ENCODE measurements at places on chromosomes 16 and 17.

GRCh38 chr16:52568495-52568894 lies 21.6 kb upstream of the TOX3 start:
- DNase-seq: no peak

GRCh38 chr16:10250137-10250828 lies 68.1 kb upstream of the GRIN2A start:
- DNase-seq: no peak

DNA sequence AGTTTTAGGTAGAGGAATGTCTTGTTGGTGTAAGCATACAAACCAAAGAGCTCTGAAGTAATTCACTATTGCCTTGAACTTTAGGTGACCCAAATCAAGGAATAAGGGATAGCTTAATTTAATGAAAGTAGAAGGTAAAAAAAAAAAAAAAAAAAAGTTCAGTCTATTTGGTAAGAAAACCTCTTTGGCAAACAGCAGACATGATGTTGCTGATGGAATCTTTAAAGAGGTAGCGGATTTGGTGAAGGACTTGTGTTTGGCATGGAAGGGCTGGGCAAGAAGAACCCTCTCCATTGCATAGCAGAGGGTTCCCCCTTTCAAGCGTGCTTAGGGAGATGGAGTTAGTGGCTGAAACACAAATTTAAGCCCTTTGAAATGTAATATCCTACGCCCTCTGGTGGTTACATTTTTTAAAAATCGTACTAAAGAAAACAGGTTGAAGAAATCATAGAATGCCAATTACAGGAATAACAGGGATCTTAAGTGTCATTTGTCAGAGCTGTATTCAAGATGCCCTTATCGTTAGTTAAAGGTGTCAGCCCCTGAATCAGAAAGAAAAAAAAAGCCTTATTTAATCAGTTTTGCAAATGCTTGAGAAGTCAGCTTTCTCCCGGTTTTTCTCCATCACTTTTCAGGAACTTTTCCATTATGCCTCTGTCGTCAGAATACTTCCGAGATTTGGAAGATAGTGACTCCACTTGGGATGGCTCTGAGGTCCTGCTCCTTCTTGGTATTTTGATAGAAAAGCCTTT lies 383.1 kb downstream of the KCNJ2 start:
- peak; percentile 66 for DNase-seq

DNA sequence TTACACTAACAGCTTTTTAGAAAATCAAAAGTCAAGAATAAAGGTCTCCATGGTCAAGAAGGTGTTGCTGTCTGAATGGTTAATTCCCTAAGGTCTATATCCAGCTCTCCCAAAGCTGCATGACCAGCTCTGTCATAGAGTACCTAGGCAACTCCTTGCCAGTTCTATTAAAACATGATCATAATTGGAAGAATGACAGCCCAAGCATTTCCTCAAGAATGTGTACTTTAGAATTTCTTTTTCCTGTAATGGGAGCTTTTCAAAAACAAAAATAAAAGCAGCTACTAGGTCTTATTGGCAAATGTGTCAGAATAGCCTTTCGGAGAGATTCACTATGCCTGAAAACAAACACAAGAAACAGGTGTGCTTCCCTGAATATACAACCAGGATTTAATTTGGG lies 7.9 kb downstream of the SPOP start:
- no peak for DNase-seq

GRCh38 chr16:72246423-72246822 lies 74.5 kb upstream of the PMFBP1 start:
- no peak for DNase-seq

- DNase-seq: no peak
Measured at GRCh38 chr16:11251525-11252481, 4.2 kb downstream of the SOCS1 start.

- DNase-seq: no peak
Measured at GRCh38 chr16:83722456-83723183, 85.2 kb upstream of the HSBP1 start.

GRCh38 chr16:83581994-83582747 lies 225.6 kb upstream of the HSBP1 start:
- DNase-seq: no peak

DNA sequence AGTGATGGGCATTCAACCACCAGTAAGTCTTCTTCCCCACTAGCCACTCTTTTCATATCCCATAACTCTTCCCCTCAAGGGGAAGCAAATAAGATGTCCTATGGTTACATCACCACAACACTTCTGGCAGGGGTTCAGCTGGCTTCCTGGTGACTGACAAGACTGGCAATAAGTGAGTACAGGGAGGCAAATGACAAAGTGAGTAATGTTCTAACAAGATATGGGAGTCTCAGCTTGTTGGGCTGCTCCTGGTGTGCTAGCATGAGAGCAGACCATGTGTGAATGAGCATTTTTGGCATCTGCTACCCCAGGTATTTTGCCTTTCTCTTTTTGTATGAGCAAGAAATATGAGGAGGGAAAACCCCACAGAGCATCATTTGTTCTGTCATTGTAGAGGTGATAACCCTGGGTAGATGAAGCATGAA lies 9.9 kb downstream of the TMIGD1 start:
- no peak for DNase-seq

DNA sequence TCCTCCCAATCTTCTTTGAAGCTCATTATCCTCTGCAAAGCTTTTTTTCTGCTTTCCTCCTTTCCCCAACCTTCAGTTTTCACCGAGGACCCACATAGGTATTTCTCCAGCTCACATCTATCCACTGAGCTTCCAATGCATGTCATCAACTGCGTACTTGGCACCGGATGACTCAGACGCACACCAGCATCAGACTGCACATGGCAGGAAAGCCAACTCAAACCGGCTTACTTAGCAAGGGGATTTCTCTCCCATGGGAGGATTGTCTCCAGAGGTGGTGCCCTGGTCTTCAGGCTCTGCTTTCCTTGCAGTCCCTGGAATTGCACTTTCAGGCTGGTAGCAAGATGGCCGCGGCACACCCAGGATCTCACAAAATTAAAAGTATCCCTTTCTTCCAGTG lies 1.7 kb upstream of the AKTIP start:
- DNase-seq: no peak

DNA sequence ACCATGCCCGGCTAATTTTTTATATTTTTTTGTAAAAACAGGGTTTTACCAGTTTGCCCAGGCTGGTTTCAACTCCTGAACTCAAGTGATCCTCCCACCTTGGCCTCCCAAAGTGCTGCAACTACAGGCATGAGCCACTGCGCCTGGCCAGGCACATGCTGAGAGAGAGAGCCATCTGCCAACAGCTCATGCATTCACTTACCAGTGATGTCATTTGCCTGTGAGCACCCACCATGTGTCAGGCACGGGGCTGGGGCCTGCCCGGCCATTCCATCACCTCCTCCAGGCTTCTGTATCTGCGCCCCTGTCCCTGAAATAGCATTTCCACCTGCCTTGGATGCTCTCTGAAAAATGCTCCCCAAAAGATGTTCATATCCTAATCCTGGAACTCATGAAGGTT lies 43.6 kb upstream of the PEMT start:
- no peak for DNase-seq

GRCh38 chr17:75352079-75352569 lies 53.4 kb downstream of the GRB2 start:
- no peak for DNase-seq

- no peak for DNase-seq
Measured at GRCh38 chr16:85894266-85894665, 4.7 kb upstream of the IRF8 start.

DNA sequence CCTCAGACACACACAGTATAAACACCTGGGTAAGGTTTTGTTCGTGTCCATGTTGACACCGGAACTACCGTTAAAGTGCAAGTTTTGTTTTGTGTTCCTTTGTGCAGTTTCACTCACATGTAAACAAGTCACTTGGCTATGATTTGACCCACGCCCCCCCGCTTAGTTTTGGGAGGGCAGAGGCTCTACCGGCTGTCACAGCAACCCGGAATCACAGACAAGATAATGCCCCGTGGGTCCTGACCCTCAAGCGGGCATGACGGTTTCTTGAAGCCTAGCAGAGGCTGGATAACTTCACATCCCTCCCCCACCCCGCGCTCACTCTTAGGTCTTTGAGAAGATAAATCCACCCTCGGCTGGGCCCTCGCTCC lies 1.7 kb downstream of the RASD1 start:
- DNase-seq: no peak

GRCh38 chr17:76986365-76986764 lies 118.2 kb downstream of the MGAT5B start:
- no peak for DNase-seq

DNA sequence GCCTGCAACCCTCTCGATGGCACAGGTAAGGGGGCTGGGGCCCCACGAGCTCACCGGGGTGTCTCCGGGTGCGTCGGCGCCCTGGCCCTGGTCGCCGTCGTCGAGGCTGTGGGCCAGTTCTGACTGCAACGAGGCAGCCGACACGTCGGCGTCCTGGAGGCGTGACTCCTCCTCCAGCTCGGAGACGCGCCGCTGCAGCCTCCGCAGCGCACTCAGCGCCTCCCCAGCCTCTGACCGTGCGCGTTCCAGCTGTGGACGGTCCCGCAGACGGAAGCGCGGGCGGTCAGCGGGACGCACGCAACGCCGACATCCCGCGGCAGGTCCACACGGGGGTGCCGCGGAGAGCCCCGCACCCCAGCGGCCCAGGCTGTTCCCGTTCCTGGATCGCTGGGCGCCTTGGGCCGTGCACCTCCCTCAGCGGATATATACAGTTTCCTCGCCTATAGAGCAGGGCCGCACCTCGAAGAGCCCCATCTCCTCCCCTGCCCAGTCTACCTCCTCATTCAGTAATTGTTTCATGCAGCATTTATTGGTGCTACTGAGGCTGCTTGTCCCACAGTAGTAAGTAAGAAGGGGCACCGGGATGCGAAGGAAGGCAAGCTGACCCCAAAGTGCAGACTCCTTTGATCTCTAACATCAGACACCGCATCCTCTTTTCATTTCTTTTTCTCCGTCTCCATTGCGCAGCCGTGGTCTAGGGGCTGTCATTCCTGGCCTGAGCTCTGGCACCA lies 5.8 kb downstream of the THOC6 start:
- no peak for DNase-seq

- no peak for DNase-seq
Measured at GRCh38 chr16:24471561-24472350, 67.6 kb upstream of the RBBP6 start.

DNA sequence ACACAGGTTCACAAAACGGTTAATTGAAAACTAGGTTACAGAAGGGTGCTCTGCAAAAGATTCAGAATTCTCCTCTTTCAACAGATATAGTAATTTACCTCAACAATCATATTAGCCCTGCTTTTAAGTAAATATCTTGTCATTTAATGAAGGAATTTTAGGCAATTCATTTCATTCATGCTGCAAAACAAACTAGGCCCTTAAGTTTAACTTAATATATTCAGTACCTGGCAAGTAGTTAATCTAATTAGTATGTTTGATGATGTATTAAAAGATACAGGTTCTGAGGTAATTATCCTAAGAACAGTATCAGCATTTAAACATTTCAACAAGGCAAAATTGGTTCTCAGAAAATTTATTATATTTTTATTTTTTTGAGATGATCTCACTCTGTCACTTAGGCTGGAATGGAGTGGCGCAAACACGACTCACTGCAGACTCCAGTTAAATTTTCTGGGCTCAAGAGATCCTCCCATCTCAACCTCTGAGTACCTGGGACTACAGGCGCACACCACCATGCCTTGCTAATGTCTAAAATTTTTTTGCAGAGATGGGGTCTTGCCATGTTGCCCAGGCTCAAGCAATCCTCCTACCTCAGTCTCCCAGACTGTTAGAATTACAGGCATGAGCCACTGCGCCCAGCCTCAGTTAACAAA lies 44.9 kb downstream of the SMURF2 start:
- no peak for DNase-seq

GRCh38 chr17:45098869-45099616 lies 33.3 kb downstream of the PLCD3 start:
- DNase-seq: peak; percentile 79

DNA sequence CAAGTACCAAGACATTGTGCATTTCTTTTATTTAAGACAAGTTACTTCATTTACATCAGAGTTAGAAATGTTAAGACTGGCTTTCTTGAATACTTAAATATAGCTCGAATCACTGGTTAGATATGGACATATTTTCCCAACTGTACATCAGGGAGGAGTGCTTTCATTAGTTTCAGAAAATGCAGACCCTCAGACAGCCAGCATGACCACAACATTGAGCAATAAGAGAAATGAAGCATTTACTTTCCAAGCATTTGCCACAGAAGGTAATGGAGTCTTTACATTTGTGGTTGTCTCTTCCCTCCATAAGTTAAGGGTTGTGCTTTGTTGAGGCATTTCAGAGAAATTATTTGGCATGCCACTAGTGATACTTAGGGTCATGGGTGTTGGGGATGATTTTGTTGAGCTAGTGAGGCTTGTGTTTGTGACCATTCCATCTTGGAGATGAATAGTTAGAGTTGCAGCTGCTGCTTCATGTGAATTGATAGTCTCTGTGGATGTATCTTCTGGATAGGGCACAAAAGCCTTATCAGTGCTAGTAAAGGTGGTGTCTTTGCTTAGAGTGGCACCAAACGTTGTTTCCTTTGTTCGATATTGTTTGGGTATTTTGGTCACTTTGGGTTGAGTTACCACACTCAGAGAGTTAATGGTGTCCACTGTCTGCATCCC lies 2.1 kb downstream of the OMG start:
- no peak for DNase-seq

- DNase-seq: no peak
Measured at GRCh38 chr17:8468980-8469379, 33.3 kb downstream of the NDEL1 start.

DNA sequence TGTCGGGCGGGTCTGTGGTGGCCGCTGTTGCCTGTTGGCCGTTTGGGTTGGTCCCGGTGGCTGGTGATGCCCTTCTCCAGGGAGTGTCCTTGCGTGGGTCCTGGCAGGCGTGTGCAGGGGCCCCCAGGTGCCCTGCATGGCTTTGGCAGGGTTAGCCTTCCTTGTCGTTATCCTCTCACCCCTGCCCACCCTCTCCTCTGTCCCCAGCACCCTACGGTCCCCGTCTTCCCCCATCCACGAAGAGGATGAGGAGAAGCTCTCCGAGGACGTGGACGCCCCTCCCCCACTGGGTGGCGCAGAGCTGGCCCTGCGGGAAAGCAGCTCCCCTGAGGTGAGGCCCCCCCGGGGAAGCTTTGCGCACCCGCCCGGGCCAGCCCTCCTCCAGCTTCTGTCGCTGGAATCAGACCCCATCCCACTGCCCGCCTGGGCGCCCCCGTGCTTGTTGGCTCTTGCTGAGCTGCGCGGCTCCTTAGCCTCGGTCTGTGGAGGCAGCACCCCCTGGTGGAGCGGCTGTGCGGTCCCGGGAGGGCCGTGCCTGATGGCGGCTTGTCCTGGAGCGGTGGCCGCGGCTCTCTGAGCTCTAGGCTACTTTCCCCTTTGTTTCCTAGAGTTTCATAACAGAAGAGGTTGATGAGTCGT lies 10.6 kb upstream of the NUDT16L1 start:
- no peak for DNase-seq

All from muscle of arm (tissue), 14 donors.